ENCODE measurements at places on chromosomes 7 and 10. TPM values are rescaled to one million over a fixed set of nuclear protein-coding genes. Genes with fewer than 3 reads are reported as not detected.

DNA sequence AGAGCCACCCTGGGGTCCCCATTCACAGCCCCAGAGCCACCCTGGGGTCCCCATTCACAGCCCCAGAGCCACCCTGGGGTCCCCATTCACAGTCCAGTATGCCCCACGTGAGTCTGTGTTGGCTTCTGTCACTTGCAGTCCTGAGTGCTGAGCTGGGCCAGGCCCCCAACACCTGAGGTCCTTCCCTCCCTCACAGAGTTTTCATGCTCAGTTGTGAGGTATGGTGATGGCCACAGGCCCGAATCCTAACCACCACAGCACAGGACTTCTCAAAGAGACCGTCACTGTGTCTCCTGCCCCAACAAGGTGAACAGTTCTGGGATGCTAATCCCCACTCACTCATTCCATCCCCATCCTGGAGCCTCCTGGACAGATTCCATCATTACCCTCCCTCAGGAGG, 239.2 kb downstream of the PTPRN2 start:
- DNase-seq: no peak

SH2D4B gene
- not detected for polyA plus RNA-seq

GRCh38 chr7:100825751-100826513, 1.4 kb downstream of the EPHB4 start:
- DNase-seq: peak; percentile 71

NT5C2 gene
- 74.3 TPM for polyA plus RNA-seq

VSTM2A gene
- not detected for polyA plus RNA-seq

- no peak for DNase-seq
Measured at GRCh38 chr10:43228783-43229207, 38.1 kb downstream of the RASGEF1A start.

DNA sequence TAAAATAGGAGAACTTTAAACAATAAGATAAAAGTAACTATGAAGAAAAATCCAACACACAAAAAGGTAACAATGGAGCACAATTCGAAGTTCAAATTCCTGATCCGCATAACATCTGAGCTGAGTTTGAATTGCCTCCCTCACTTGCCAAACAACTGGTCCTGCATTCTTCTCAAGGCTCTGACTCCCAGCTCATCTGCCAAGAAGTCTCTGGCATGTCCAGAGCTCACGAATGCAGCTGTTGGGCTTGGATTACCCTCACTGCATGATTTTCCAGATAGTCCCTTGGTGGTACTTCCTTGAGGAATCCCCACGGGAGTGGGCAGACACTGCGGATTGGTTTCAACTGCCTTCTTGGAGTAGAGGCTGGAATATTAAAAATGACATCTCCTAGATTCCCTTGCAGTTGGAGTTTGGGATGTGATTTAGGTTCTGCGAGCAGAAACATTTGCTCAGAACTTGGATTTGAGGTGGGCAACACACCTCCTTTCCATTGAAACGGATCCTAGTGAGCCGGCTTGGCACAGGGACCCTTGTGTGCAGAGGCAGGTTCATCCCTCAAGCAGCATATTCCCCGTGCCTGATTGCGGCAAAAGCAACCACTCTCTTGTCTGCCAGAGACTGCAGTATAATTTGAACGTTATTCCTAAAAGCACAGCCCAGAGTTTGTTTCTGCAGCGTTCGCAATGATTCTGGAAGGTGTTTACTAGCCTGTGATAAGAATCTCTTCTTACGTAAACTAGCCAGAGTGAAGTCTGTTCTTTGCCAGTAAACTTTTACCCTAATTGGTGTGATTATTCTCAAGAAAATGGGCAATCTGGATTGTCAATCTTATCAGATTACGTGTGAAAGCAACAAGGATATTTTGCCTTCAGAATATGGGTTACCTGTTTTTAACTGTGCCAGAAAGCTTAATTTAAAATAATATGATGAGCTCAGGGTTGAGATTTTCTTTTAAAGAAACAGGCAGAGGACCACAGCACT, 23.4 kb upstream of the PRKCQ start:
- DNase-seq: no peak

MSMB gene
- not detected for polyA plus RNA-seq

DNTT gene
- not detected for polyA plus RNA-seq

CTNNA3 gene
- polyA plus RNA-seq: not detected

- no peak for DNase-seq
Measured at GRCh38 chr10:97204826-97205679, 19.3 kb upstream of the SLIT1 start.

- peak; percentile 20 for DNase-seq
Measured at GRCh38 chr10:74991435-74991834, 120.0 kb upstream of the SAMD8 start.

- DNase-seq: no peak
Measured at GRCh38 chr10:17768496-17768895, 16.5 kb downstream of the TMEM236 start.

- peak; percentile 93 for DNase-seq
Measured at GRCh38 chr7:146961617-146962016, 845.0 kb downstream of the CNTNAP2 start.

GRCh38 chr10:132233501-132234085, 46.8 kb downstream of the DPYSL4 start:
- no peak for DNase-seq

DNA sequence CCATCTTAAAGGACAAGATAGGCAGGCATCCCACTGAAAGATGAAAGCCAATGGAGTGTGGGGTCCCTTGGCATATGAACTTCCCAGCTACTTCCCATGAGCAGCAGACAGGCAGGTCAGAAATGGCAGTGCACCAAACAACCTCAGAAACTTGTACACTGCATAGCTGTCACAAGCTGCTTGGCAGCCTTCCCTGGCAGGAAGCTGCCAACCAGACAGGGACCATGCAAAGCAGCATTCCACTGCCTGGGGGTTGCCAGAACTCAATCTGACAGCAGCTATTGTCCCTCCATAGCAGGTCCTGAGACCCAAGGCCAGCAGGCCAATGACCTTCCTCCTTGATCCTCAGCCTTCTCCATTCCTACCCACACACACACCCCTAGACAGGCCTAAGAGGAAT, 139.5 kb downstream of the PLCE1 start:
- peak; percentile 13 for DNase-seq

DNA sequence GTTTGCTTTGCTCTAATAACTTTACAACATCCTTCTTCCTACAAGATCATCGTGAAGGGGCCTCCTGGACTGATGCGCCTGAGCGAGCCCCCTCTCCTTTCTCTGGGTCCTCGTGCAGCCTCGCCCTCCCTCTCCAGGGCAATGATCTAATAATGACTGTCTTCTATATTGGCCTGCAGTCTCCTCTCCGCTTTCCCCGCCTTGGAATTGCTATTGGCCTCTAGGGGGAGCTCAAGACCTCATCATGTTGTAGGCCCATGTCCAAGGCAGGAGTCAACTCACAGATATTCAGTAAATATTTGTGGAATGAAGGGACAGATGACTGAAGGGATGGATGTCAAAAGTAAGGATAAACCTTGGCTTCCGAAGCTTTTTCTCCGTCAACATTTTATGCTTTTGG, 1180.3 kb downstream of the TYW1 start:
- DNase-seq: peak; percentile 74

DNA sequence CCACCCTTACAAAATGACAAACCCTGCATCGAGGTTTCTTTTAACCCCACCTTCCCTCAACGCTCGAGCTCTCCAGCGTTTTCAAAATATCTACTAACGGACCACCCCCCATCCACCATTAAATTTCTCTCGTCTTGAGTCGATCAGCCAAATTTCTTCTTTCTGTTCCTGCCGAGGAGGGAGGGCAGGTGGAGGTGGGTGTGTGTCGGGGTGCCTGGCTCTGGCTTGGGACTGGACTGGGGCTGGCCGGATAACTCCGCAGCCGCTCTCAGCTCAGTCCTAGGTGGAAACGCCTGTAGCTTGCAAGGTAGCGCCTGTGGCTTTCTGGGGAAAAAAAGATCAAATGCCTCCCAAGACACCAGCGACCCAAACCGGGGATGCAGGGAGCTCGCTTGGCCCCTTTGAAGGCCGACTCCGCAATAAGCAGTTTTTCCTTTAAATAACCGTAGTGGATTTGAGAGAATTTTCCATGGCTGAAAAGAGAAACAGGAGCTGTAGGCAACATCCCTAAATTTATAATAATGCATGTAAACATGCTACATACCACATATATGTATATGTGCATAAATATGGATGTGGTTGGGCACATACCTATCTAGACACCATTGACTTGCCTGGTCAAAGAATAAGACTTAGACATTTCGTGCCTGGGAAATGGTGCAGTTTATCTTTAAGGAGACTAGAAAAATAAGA, 1.9 kb upstream of the TMEM178B start:
- no peak for DNase-seq

- DNase-seq: no peak
Measured at GRCh38 chr10:35598379-35598778, 6.8 kb upstream of the GJD4 start.

SYT15B gene
- 0.03 TPM for polyA plus RNA-seq

GRCh38 chr10:61998937-61999336, 97.4 kb downstream of the ARID5B start:
- DNase-seq: no peak

DNA sequence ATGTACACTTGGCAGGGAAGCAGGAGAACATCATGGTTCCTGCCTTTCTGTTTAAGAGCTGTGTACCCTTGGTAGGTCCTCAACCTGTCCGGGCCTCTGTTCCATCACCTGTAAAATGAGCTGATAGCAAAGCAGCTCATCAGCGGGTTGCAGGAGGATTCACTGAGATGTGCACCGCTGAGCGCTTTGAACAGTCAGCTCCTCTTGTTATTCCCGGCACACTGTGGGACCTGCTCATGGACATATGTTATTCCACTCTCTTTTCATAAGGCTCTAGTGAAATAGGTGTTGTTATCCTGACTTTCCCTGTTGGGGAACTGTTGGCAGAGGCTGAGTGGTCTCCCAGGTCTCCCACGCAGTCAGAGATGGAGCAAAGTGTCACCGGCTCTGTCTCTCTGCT, 497.5 kb upstream of the ZMIZ1 start:
- DNase-seq: no peak

TMEM26 gene
- polyA plus RNA-seq: 0.28 TPM

DNA sequence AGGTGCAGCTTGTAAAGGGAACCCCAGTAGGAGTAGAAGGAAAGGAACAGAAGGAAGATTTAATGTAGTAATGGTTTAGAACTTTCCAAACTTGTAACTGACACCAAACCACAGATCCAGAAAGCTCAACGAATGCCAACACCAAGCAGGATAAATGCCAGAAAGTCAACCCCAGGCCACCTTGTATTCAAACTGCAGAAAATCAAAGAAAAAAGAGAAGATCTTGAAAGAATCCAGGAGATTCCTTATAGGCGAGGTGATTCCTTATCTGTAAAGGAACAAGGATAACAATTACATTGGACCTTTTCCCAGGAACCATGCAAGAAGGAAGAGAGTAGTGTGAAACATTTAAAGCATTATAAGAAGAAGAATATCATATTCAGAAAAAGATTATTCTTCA, 93.6 kb downstream of the NKX6-2 start:
- DNase-seq: no peak

GRCh38 chr10:76037531-76038155, 606.2 kb downstream of the LRMDA start:
- DNase-seq: peak; percentile 13

GRCh38 chr7:112898432-112899290, 108.5 kb upstream of the TMEM168 start:
- peak; percentile 64 for DNase-seq

DNA sequence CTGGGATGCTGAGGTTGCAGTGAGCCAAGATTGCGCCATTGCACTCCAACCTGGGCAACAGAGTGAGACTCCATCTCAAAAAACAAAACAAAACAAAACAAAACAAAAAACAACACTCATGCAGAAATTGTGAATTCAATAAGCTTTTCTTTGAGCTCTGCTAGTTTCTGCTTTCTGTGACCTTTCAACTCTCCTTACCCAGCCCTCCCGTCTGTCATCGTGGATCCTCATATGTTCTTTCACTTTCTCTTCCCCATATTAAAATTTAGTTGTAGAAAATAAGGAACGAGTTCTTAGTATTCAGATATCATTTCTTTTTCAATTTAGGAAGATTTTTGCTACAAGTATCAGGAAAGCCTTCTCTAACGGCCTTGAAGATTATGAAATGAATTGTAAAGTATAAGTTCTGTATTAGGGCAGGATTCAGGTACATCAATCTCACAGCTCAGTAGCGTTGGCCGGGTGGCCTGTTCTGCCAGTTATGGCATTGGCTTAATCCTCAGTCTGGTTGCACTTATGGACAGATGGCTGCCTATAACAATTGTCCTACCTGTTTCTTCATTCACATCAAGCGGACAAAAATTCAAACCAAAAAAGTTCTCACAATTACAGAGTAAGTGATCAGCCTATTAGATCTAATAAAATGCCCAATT, 1167.0 kb downstream of the SORCS3 start:
- DNase-seq: no peak

DNA sequence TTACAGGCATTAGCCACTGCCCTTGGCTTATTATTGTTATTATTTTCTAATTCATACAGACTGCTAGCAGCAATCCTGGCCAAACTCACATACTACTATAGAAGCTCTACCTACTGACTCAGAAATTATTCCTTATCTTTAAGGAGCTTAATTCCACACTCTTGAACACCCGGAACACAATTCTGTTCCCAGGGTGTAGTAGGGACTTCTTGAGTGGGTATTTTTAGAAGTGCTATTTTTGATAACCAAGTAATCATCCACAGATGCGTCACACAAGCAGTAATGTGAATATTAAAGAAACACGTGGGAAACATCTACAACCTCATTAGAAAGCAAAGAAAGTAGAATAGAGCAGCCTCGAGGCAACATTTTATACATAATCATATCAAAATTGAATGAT, 149.2 kb downstream of the PTEN start:
- no peak for DNase-seq

DNA sequence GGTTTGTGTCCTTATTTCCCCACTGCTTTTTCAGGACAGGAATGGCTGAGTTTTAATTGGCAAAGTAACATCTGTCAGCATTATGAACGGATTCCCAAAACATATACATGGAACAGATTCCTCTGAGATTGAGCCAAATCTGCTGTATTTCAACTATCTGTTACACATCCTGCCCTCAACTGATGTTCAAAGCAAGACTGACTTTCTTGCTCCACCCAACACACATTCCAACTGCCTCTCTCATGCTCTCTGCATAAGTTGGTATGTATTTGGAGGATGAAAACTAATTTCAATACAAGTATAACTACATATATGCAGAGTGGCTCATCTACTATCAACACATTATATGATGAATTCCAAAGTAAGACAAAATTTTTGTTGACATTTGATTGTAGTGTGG, 342.2 kb downstream of the GATA3 start:
- DNase-seq: no peak

GRCh38 chr7:110548372-110548771, 542.6 kb upstream of the LRRN3 start:
- no peak for DNase-seq

AOAH gene
- polyA plus RNA-seq: not detected

TRPV6 gene
- not detected for polyA plus RNA-seq

- no peak for DNase-seq
Measured at GRCh38 chr10:59967079-59967478, 60.7 kb upstream of the CCDC6 start.
